ENCODE measurements at places on chromosomes 1 and 21. TPM values are rescaled to one million over a fixed set of nuclear protein-coding genes. Genes with fewer than 3 reads are reported as not detected.

DNA sequence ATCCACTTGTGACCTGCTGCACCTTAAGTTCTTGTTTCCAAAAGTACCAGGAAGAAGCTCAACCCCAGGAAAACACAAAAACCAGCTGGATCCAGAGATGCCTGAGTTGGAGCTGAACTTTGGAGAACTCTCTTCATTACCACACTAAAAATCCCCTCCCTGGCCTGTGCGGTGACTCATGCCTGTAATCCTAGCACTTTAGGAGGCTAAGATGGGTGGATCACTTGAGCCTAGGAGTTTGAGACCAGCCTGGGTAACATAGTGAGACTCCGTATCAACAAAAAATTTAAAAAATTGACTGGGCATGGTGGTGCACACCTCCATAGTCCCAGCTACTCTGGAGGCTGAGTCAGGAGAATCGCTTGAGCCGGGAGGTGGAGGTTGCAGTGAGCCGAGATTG lies 6.2 kb downstream of the MAP1LC3C start:
- DNase-seq: no peak

GRCh38 chr1:69671363-69672010 lies 103.8 kb downstream of the LRRC7 start:
- no peak for DNase-seq

- DNase-seq: peak; percentile 76
These were observed 495.6 kb upstream of the C1orf87 start for GRCh38 chr1:60569189-60569588.

GRCh38 chr1:45635211-45635610 lies 11.4 kb upstream of the CCDC17 start:
- DNase-seq: no peak

DNA sequence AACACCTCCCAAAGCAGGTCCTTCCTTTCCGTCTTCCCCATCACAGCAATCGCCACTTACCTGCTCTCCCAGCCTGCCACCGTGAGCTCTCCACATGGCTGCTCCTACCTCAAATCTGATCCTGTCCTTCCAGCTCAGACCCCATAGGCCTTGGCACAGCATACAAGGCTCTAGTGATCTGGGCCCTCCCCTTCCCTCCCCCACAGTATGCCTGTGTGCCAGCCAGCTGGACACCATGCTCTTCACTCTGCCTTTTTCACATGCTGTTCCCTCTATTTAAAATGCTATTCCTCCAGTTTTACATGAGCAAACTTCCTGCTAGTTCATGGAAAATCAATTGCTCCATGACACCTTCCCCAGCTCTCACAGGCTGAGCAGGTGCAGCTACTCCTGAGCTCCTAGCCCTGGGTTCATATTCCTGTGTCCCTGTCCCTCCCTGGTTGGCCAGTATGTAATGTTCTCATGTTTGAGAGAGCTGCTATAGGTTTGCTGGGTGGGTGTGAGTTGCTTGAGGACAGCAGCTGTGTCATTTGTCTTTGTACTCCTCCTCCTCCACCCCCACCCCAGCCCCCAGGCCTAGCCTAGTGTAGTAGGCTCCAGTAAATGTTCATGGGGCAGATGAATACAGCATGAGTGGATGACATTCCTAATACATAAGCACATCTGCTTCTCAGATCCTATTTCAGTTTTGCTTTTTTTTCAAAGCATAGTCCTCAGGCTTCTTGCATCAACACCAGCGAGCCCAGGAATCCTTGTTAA lies 6.3 kb upstream of the TNNT2 start:
- peak; percentile 91 for DNase-seq

- DNase-seq: peak; percentile 83
These were observed 143.4 kb upstream of the ERRFI1 start for GRCh38 chr1:8169364-8170058.

DNA sequence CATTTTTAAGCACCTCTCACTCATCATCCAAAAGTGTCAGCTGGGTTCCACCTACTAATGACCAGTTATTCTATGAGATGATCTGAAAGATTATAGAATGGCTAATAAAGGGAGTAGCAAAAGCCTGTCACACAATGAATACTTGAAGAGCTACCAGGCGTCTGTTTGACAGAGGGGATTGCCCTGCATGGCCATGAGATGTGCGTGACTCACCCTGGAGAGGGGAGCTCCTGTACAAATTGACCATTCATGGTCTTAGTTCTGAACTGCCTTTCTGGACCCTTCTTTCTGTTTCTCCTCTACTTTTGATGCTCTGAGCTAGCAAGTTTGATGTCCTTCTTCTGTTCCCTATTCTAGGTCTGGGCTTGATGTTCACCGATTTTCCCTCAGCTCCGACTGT lies 85.2 kb upstream of the ABCD3 start:
- DNase-seq: no peak

- no peak for DNase-seq
These were observed 9.5 kb downstream of the RUNX3 start for GRCh38 chr1:24920533-24920925.

- DNase-seq: no peak
These were observed 448.7 kb downstream of the LTN1 start for GRCh38 chr21:28543975-28544374.

- no peak for DNase-seq
These were observed 1.4 kb downstream of the JUN start for GRCh38 chr1:58782178-58783089.

DNA sequence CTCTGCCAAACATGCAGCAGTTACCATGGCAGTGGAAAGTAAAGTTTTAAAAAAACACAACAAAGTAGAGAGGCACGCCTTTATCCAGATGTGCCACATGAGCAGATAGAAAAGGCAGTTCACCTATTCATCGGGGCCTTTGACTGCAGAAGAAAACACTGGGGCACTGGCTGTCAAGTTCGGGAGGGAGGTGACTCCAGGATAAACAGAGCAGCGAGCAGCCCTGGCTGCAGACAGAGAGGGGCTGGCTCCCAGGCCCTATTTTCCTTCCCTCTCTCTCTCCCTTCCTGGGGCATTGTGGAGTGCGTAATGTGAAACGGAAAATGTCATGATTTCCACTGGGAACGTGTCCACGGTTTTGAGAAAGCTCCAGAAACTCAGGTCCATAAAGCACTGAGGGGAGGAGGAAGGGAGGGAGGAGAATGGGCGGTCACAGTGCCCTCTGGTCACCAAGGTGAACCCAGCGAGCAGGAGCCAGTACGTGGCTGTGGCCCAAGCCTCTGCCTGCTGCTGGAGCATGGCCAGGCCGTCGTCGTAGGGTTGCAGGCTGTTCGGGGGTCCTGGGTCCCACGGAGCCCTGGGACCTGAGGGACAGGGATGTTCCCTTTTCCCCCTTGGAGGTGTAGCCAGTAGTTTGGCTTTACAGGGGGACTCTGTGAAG lies 114.7 kb upstream of the IRF2BP2 start:
- no peak for DNase-seq

- no peak for DNase-seq
These were observed 81.2 kb downstream of the TGFB2 start for GRCh38 chr1:218426343-218426657.

DNA sequence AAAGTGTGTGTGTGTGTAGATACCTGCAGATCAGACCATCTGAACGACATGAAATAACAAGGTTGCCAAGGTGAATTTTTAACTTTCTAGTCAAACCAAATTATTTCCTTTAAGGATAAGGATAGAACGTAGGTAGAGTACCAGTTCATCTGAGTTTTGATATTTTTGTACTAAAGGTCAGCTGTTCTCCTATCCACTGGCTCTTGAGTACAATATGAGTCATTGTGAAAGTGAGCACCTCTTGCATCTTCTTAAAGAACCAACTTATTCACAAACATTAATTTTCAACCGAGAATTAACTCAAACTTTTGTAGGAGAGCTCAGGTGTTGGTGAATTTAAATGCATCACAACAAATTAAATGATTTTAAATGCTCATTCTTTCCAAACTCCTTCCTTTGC lies 71.5 kb downstream of the IFI44 start:
- DNase-seq: no peak

AIRE gene
- 0.17 TPM for total RNA-seq

DNA sequence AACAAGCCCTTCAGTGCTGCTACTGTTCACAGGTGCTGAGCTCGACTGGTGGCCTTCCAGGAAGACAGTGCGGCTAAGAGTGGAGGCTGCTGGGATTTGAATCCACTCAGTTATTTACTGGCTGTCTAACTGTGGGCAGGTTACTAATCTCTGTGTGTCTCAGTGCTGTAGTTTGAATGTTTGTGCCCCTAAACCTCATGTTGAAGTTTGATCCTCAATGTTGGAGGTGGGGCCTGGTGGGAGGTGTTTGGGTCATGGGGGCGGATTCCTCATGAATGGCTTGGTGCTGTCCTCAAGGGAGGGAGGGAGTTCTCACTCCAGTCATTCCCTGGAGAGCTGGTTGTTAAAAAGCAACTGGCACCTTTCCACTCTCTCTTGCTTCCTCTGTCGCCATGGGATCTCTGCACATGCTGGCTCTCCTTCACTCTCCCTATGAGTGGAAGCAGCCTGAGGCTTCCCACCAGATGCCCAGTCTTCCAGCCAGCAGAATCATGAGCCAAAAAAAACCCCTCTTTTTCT lies 334.8 kb downstream of the RPS6KC1 start:
- no peak for DNase-seq

DNA sequence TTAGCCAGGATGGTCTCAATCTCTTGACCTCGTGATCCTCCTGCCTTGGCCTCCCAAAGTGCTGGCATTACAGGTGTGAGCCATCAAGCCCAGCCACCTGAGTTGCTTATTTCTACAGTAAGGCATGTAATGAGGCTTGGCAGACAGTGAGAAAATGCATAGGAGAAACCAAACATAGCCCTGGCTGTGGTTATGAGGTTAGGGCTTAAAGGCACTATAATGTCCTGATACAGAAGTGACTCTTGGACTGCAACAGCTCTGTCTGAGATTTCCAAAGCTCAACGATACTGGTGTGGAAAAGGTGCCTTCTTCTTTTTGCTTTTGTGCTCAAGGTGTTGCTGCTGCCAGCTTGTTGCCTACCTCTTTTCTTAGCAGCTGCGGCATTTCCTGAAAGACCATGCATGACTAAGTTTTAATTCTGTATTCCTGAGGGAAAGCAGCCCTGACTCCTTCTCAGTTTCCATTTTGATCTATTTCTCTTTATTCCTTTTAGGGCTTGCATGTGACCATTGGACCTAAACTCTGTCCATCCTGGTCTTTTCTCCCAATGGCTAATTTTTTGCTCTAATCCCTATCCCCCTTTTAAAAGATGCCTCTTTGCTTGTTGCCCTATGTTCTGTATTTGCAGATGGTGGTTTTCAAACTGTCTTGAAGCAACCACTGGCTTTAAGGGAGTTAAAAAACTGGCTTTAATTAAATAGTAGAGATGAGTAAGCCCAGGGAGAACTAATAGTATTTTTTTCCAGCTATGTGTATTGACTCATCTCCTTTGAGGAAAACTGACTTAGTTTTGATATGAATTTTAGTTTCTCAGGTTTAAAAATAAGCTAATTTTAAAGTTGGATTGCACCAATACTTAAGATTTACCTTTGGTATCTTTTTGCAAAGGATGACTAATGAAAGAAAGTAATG lies 70.3 kb downstream of the KIF1B start:
- DNase-seq: no peak

GRCh38 chr1:62726011-62726442 lies 37.8 kb upstream of the DOCK7 start:
- DNase-seq: no peak

DPH5 gene
- 36.5 TPM for total RNA-seq

CBR1 gene
- total RNA-seq: 81.0 TPM

GRCh38 chr21:38833117-38833516 lies 27.4 kb downstream of the ETS2 start:
- DNase-seq: no peak

GRCh38 chr1:46053734-46054133 lies 78.7 kb downstream of the PIK3R3 start:
- no peak for DNase-seq

ARHGAP29 gene
- 82.3 TPM for total RNA-seq

DNA sequence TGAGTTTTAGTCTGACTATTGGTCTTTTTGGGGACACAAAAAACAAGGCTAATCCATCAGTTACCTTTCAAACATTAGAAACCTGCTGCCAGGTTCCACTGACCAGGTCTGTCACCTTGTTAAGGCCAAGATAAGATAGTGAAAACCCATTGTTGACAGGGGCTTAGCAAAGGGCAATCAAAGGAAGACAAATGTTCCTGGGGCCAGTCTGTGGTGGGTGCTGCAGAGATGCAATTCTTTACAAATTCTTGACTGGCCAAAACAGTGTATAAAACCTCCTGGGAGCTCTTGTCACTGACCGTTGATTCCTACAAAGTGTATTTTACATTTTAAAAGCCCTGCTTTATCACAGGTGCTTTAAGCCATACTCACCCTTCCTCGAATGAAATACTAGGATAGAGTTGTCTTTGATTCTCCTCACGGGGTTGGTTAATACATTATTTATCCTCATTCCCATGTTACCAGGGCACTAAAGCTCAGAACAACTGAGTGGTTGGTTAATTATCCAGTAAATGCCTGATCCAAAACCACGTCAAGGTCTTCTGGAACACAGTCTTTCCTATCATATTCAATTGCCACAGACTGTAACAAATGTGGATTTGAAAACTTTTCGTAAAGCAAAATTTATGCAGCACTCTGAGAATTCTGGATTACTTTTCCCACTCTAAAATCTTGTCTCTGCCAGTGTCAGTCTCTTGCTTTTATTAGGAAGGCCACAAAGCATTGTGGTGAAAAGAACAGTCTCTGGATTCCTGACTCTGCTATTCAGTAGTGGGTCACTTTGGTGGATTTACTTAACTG lies 77.2 kb downstream of the NRIP1 start:
- DNase-seq: no peak

- DNase-seq: no peak
These were observed 16.7 kb downstream of the SLC44A3 start for GRCh38 chr1:94836891-94837290.

KCNA3 gene
- not detected for total RNA-seq

LDLRAD2 gene
- total RNA-seq: not detected

DNA sequence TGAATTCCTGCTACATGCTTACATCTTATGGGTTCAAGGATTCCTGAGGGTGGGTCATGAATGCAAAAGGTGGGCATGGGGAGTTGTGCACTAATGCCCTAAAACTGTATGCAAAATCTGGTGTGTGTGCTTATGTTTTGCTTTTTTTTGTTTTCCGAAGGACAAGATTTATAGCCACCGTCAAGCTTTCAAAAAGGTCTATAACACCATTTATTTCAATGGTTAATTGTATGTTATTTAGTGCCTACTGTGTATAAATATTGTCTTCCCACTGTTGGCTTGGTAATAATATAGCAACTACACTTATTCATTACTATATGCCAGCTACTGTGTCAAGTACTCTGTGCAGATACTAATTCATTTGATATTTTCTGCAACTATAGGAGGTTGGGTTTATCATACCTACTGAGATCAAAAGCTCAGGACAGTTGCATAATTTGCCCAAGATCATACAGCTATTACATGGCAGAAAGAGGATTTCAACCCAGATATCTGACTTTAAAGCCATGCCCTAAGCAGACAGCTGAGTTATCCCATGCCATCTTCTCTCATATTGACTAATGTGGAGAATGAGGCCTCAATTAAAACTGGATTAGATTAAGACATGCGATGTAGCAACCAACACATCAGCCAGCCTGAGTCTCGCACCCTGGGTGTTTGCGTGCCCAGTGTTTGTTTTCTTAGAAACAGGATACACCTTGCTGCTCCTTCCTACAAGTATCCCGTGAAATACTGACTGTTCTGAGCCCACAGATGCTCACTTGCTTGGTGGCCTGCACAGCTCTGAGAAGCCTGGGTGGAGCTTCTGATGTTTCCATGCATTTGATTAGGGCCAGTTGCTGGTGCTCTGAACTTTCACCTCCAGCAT lies 34.6 kb downstream of the GADD45A start:
- DNase-seq: no peak

MR1 gene
- total RNA-seq: 2.5 TPM

- no peak for DNase-seq
These were observed 463.7 kb downstream of the KCNT2 start for GRCh38 chr1:196144588-196144987.

GRCh38 chr1:109509176-109510134 lies at the start of gene AMIGO1:
TSS of gene AMIGO1 (minus strand) at chr1:109509727. CDS start at chr1:109508912, 815 bp downstream.
- no peak for DNase-seq

GRCh38 chr1:204624631-204625216 lies 60.8 kb downstream of the LRRN2 start:
- no peak for DNase-seq

GPR52 gene
- total RNA-seq: 0.41 TPM

Measured in kidney epithelial cell (primary cell).